ENCODE measurements at places on chromosomes 2 and 18.

DNA sequence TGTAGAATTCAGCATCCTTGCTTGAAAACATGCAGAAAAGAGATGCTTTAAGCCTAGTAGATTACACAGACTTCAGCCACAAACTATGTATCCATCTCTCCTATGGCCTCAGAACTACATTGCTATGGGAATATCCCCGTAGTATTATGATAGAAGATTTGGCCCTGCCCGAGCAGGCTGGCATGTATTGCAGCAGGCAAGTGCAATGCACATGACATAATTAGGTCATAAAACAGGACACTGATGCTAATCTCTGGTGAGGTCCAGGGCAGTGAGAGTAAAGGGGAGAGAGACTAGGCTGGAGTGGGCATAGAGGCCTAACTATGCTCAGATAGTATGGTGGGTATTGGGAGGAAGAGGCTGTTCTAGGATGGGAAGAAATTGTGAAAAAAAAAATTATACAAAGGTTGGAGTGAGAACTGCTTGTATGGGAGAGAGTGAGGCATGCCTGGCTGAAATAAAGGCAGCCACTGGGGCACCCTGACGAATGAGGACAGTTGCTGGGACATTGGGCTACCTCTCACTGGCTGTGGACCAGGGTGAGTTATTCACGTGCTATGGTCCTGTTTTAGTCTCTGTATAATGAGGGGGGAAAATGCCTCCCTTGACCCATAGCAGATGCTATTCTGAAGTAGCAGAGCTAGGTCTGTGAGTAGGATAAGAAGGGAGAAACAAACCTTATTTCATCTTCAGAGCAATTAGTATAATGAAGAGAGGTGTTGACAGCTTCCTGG lies 1.6 kb upstream of the PLA2R1 start:
- DNase-seq = no peak

DNA sequence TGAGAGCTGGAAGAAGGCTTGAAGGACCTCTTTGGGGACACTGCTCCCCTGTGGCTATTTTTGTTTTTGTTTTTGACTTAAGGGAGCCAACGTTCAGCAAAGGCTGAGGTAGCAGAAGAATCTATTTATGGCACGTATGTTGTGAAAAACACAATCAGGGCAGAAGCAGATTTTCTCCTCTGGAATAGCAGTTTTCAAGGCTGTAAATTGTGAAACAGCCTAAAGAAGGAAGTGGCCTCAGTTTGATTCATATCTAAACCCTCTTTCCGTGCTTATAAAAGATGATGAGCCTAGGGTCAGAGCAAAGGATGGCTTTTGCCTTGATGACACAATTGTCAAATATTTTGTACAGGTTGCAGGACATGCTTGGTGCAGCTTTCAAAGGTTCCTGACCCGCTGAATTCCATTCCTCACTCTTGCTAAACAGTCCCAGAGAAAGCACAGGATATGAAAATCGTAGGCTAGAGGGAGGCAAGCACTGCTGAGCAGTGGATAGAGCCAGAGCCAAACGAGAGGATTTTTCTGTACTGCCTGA lies 106.2 kb upstream of the DLX2 start:
- no peak for DNase-seq

GRCh38 chr2:178473373-178473772 lies 5.0 kb downstream of the FKBP7 start:
- DNase-seq = no peak

- no peak for DNase-seq
These were observed 1.5 kb upstream of the ZNF397 start for GRCh38 chr18:35239314-35239713.

DNA sequence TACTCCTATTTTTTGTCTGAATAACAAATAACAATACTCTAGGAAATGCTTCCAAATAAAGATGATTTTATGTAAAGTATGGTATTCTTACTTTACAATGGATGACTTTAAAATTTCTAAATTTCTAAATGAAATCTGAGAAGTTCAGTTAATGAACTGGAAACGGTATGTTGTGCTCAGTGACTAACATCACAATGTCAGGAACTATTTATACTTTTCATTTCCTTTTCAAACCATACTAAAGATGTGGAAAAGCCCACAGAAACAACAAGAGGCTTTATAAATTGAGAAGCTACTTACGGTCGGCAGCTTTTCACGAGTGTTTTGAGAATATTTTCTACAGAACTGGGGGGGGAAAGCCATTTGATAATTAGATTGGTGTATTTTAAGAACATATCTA lies 31.1 kb downstream of the PSME4 start:
- no peak for DNase-seq

GRCh38 chr18:58276789-58277739 lies 233.0 kb downstream of the NEDD4L start:
- DNase-seq = no peak

DNA sequence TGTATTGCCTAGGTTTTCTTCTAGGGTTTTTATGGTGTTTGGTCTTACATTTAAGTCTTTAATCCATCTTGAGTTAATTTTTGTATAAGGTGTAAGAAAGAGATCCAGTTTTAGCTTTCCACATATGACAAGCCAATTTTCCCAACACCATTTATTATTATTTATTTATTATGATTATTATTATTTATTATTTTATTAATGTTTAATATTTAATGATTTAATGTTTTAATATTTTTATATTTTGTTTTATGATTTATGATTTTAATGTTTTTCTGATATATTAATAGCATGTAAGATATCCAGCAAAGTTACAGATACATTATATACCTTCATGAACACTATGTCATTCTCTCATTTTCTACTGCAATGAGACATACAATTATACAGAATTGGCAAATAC lies 1082.0 kb downstream of the DSC3 start:
- no peak for DNase-seq

- no peak for DNase-seq
These were observed 55.7 kb upstream of the CYP1B1 start for GRCh38 chr2:38131676-38132075.

DNA sequence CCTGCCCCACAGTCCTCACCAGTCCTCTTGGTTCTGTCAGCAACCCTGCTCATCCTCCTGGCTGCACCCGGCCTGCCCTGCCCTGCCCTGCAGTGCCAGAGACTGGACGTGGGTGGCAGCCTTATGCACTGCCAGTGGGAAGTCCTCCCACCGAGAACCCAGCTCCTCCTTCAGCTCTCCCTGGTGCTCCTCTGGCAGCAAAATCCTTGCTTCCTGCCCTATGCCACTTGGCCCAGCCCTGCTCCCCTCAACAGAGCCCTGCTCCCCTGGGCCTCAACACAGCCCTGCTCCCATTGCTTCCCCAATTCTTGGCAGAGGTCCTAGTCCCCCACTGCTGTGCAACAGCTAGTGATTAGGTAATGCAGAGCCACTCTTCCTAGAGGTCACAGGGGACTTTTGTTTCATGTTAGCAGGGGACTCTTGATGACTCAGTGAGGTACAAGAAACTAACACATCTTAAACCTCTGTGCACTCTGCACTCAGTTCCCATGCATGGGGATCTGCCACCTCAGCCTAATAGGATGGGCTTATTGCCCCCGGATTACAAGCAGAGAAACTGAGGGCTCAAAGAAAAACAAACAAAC lies 58.0 kb upstream of the EDAR start:
- no peak for DNase-seq

- DNase-seq = no peak
These were observed 345.3 kb downstream of the EN1 start for GRCh38 chr2:118502106-118502505.

DNA sequence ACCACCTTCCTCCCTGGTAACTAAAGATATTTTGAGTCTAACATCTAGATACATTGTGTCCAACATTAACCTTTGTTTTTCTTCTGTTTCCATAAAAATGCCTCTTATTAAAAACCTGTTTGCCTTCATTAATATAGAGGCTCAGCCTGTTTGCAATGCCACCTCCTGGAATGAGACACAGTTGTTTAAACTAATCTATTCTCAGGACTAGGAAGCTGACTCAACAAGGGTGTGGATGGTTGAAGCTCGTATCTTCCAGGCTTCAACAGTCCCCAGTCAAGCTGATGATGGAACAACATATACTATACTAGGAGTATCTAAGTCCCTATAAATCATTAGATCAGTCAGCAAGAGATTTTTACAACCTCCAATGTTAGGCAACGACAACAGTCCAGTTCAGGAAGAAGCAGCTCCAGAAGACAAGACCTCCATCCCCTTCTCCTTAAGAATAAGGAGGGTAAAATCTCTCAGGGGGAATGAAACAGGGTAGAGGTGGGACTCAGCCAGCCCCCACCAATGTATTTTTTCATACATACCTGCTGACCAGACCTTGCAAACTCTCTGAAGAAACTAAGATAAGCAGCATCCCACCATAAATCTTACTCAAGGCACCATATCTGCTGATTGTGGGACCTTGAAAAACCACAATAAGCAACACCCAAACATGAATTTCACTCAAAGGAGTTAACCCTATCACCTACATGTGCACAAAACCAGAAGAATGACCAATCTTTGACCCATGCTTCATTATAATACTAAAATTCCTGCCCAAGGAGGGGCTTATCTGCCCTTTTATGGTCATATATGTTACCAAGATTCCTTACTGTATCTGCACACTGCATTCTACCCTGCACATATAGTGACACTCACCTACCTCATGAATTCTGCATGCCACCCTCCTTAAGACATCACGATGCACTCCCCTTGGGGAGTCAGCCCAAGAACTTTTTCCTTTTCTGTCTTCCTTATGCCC lies 21.4 kb downstream of the ZNF24 start:
- no peak for DNase-seq

DNA sequence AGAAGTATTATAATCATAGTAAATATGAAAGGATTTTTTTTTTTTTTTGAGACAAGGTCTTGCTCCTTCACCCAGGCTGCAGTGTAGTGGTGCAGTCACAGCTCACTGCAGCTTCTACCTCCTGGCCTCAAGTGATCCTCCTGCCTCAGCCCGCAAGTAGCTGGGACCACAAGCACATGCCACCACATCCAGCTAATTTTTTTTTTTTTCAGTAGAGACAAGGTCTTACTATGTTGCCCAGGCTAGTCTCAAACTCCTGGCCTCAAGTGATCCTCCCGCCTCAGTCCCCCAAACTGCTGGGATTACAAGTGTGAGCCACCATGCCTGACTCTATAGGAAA lies 301.6 kb upstream of the STON1 start:
- DNase-seq = no peak

- DNase-seq = no peak
These were observed 70.7 kb downstream of the SPOPL start for GRCh38 chr2:138572318-138572717.

DNA sequence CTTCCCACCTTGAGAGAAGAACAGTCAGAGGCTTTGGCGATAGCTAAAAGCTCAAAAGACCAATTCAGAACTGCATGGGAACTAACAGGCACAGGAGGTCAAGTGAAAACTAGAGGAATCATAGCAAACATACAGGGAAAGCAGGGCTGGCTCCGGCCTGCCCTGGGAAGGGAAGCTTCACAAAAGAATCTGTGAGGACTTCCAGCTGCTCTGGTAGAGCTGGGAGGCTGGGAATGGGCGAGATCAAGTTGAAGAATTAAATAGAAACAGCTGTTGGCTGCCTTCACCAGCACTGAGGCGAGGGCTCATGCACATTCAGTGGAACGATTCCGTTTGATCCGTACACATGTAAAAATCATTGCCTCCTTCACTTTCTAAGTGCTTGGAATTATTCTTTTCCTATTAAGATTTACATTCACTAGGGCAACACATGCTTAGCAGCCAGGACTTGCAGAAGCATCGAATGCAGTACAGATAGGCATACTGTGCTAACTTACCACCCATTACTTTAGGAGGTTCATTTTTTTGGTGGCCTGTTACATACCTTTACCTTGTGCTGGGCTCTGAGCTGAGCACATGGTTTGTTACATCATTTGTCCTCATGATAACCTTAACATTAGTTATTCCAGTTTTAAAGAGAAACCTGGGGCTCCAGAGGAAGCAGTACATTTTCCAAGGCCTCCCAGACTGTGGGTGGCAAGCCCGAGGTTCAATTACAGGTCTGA lies 125.4 kb upstream of the RNF152 start:
- DNase-seq = no peak

DNA sequence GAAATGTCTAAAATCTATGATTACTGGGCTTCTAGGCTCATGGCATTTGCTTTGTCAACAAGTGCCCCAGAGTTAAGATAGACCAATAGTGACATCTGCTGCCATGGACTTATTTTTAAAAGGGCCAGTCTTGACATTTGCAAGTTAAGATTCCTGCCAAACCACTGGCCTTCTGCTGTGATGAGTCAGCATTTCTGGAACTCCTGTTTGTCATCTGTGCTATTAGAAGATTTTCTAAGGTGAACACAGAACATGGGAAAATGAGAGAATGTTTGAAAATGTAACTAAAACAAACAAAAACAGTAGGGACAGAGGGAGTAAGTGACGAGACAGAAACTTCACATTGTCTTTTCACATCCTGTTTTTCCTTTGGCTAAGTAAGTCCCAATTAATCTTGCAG lies 93.7 kb upstream of the WDR75 start:
- DNase-seq = no peak

DNA sequence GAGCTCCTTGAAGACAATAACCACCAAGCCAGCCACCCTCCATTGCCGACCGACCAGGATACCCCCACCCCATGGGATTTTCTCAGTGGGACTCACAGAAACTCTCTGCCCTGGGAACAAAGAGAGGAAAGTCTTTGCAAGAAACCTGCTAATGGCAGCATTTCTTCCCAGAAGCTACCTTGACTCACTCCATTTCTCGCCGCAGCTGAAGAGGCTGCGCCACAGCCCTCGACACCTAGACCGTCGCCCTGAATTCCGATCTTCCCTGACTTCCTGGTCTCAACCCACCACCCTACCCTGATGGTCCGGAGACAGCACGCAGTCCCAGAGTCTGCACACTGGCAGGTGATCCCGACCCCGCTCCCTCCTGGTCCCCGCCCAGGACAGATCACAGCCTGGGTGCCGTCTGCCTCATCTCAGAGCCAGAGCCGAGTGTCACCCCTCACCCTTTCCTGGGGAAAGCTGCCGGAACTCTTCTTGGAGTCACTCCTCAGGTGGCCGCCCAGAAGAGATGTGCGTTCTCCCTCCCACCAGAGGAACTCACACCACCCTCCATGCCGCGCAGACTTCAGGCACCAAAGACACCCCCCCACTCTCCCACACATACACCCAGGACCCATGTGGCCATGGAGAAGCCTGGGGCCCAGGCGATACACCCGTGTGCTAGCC lies 24.6 kb downstream of the AQP12A start:
- DNase-seq = no peak

- DNase-seq = no peak
These were observed 82.1 kb upstream of the CCDC141 start for GRCh38 chr2:179132076-179132475.

DNA sequence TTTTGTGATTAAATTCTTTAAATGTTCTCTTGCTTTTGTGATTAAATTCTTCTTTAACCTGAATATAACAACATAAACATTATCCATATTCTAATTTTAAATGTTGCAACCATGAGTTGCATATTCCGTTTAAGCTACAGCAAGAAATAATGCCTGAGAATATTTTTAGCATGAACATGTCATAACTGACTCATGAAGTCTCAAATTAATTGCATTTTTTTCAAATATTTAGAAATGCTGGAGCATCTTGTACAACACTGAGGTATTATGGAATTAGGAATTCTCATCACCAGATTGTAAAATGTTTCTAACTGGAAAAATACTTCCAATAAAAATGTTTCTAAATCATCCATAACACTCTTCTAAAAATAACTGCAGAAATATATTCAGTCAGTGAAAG lies 14.7 kb downstream of the ROCK2 start:
- no peak for DNase-seq

Measured in stimulated activated naive B cell treated with anti-CD40 and anti-IgM and Interleukin-4, amounts not matched to agents 10 μg/mL and 1 μg/mL and 100 μg/mL, for 72 hours (primary cell).